Fibroblast of skin of abdomen (primary cell): ENCODE measurements at places on chromosomes 12 and 14.

GRCh38 chr14:90560991-90561390, 164.2 kb downstream of the CALM1 start:
- DNase-seq = no peak

DNA sequence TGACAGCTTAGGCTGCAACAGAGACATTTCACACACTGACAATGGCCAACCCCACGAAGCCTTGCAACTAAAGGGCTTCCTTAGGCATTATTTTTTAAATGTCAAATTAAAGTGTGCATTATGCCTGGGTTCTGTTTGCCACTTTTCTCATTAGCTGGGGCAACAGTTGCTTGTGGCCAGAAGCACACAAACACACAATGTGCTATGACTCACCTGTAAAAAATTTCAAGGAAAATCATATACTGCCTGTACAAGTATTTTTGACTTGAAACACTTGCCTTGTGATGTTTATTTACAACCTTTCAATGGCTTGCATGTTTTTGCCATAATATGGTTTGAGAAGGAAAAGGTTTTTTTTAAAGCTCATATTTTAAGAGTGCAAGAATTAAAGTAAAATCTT, 1.9 kb downstream of the NTN4 start:
- DNase-seq = peak; percentile 26

GRCh38 chr14:34179727-34180126, 228.9 kb upstream of the EGLN3 start:
- no peak for DNase-seq

DNA sequence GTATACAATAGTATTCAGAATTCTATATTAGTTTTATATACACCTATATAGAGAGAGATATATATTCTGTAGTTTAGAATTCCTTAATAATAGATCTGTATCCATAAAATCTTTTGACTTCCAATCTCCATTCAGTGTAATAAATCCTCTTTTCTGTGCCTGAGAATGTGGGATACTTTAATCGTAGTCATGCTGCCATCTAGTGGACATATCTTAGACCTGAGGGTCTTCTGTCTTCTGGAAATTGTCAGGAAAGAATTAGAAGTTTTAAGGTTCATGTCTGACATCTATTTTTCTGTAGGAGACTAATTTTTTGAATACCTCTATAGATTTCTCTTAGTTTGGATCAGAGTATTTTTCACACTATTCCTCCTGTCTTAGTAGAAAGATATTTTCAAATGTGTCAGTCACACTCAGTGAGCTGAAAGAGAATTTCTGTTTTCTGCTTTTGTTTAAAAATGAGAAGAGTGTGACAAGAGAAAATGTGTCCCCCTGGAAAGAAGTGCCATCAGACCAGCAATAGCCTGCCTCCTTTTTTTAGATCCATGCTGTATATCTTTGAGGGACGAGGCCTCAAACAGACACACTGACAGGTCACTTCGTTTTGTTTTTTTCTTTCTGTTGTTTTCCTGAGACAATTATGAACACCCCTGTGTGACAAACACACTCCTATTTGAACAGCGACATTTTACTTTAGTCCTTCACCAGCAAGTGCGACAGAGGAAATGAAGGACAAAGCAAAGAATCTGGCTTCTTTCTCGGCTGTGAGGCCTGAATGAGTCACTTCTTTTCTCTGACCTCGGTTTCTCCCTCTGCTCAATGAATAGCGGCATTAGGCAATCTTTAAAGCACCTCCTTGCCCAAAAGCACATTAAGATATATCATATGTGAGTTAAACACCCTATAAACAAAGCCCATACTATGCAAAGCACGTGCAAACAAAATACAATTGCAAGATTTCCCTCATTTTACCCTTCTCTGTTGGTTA, 96.3 kb downstream of the GALC start:
- DNase-seq = peak; percentile 65

DNA sequence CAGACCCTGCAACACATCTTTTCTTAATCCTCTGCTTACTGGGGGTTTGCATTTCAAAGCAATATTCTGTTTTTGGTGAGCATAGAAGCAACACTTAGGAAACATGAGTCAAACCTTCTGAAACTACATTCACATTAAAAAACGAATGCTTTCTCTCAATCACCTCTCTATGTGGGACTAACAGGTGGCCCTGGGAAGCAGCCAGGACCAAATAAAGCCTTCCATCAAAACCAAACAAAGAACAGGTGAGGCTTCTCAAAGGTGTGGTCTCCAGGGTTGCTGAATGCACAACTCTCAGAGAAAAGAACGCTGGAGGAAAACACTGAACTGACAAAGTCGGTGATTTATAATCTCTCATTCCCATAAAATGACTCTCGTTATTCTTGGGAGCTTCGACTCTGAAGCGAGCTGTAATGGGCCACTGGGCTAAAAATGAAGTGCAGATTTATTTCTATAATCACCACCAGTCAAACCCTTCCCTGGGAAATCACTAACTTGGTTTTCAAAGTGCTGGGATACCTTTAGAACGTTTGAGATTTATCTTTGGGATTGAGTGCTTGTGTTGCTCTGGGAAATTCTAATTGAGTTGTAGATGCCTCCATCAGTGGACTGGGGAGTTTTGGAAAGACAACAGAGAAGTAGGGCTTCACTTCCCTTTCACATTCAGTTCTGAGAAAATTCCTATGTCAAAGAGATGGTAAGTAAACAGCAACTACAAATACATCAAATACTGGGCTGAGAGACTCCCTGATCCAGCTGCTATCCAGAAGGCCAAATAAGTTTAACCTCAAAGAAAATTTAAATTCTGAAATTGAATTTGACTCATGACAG, 262.0 kb upstream of the TMPO start:
- DNase-seq = no peak

GRCh38 chr14:85535991-85536832, 6.3 kb downstream of the FLRT2 start:
- DNase-seq = peak; percentile 68

DNA sequence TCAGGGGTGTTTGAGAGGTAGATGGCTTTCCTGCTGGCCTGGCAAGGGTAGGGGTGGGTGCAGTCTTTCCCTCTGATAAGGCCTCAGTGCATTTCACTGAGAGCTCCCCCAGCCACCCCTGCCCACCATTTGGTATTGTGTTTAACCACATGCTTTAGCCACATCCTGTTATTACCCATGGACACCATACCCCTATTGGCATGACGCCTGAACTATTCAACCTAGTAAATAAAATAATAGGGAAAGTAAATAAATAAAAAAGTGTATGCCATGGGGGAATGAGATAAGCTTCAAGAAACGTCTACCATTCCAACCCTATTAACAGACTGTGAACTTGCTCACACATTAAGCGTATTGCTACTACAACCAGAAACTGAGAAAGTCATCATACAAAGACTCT, 7.6 kb upstream of the LGR5 start:
- no peak for DNase-seq

GRCh38 chr12:41604830-41605229, 416.7 kb downstream of the PDZRN4 start:
- DNase-seq = no peak

- DNase-seq = no peak
Measured at GRCh38 chr12:68585966-68586365, 24.7 kb upstream of the RAP1B start.

DNA sequence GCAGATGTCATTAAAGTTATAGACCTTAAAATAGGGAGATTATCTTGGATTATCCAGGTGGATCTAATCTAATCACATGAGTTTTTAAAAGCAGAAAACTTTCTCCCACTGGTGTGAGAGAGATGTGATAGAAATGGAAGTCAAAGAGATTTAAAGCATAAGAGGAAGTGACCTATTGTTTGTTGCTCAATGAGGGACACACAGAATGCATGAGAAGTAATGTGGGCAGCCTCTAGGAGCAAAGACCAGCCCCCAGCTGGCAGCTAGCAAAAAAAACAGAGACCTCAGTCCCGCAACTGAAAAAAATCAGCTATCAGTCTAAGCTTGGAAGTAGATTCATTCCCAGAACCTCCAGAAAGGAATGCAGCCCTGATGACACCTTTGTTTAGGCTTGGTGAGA, 24.6 kb upstream of the ANP32D start:
- DNase-seq = no peak

DNA sequence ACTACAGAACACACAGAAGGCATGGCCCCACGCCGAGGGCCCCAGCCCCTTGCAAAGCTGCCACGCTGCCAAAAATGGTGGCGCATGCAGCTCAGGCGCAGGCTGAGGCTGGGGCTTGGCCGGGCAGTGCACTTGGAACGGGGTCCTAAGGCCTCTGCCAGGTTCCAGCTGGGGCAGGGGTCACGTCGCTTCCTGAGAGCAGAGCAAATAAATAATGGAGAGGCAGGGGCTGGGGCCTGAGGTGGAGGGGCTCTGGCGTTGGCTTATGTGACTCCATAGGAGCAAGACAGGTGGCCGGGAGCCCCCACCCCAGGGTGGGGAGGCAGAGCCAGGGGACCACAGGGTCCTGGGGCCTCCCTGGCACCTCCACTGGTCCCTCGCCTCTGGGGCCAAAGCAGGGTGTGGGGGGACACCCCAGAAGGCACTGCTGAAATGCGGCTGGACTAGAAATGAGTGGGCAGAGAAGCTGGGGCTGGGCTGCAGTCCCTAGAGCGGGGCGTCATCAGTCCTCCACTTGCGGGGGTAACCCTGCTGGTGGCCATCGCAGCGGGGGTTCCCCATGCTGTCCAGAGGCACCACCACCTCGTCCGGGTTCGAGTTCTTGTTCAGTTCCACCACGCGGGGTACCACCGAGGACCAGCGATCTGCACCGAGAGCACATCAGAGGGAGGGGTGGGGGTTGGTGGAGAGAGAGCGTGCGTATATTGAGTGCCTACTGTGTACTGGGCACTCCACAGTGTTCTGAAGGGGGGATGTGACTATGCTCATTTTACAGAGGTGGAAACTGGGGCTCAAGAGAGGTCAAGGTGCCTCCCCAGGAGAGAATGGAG, 49.8 kb downstream of the TRPV4 start:
- DNase-seq = no peak

DNA sequence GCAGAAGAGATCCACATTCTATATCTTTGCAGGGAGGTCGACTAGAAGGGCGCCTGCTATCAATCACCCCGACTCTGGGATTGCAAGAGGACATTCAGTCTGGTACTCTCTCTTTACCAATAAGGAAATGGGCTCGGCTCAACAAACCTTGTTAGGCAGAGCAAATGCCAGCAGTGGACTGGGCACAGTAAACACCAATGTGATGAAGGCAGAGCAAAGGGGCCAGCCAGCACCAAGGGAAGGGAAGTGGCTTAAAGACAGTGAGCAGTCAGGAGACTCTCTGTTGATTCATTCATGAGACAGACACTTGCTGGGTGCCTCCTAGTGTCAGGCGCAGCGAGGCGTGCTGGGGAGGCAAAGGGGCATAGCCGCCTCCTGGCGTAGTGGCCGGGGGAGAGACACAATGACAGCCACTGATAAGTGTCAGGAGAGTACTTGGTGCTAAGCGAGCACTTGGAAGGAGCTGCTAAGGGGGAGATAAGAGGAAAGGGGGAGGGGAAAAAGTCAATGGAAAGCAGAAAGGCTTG, 34.1 kb downstream of the TMCC3 start:
- no peak for DNase-seq

GRCh38 chr12:91959220-91959619, 186.4 kb downstream of the BTG1 start:
- DNase-seq = no peak

GRCh38 chr14:35534208-35534872, 376 bp downstream of the INSM2 start:
- DNase-seq = peak; percentile 3

DNA sequence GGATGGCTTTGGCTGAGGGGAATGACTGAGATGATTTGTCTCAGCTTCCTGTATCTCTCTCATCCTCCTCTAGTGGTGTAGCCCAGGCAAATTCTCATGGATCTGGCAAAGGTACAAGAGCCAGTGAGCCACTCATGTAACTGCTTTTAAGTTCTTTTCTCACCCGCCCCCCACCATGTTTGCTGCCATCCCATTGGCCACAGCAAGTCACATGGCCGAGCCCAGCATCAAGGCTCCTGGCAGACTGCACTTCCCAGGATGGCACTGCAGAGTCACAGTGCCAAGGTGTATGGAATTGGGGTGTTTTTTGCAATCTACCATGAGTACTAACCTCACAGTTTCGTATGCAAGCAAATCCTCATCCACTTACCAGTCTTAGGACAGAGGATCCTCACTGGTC, 50.9 kb downstream of the CHST11 start:
- DNase-seq = no peak

DNA sequence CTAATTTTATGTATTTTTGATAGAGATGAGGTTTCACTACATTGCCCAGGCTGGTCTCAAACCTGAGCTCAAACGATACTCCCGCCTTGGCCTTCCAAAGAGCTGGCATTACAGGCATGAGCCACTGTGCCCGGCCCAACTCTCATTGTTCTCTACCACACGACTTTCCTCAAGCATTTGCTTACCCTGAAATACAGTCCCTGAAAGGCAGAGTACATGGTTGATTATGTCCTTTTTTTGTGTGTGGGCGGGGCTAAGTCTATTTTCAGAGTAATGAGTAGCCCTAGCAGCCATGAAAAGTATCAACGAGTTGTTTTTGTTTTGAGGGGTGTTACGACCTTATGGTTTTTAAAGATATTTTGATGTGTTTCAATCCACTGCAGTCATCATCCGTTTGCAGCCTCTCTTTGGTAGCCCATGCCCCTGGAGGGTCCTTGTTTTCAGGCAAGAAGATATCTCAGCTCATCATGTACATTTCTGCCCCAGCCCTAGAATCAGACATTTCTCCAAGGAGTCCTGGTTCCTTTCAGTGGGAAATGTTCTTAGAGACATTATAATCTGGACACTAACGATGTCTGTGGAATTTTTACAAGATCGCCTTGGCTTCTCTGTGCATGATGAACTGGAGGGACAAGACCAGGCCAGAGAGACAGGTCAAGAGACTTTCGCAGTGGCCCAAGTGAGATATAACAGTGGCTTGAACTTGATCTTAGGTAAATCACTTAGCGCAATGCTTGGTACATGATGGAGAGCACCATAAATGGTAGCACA, 8.7 kb downstream of the ACACB start:
- no peak for DNase-seq

GRCh38 chr12:91704446-91704845, 441.2 kb downstream of the BTG1 start:
- peak; percentile 25 for DNase-seq

DNA sequence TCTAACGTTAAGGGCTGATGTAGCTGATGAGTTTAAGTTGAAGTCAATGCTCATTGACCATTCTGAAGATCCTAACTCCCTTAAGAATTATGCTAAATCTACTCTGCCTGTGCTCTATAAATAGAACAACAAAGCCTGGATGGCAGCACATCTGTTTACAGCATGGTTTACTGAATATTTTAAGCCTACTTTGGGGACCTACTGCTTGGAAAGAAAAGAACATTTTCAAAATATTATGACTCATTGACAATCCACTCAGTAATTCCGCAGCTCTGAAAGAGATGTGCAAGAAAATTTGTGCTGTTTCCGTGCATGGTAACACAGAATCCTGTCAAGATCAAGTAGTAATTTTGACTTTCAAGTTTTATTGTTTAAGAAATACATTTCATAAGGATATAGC, 35.0 kb upstream of the NAV3 start:
- DNase-seq = peak; percentile 14

DNA sequence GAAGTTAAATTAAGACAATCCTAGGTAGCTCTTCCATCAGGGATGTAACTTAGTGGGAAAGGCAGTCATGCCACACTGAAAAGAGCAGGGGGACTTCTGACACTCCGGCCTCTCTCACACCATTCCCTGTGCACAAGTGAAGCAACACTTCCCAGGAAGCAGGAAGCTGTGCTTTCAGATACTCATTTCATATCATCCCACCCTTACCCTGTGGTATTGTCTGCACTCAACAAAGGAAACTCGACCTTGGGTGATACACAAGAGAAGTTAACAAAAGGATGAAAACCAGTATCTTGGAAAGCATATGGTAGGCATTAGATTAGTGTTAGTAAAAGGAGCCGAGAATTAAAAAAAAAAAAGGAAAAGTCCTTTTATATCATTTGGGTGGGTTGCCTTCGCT, 61.3 kb upstream of the MDM1 start:
- DNase-seq = no peak
